ENCODE measurements at places on chromosomes 16 and 17.

DNA sequence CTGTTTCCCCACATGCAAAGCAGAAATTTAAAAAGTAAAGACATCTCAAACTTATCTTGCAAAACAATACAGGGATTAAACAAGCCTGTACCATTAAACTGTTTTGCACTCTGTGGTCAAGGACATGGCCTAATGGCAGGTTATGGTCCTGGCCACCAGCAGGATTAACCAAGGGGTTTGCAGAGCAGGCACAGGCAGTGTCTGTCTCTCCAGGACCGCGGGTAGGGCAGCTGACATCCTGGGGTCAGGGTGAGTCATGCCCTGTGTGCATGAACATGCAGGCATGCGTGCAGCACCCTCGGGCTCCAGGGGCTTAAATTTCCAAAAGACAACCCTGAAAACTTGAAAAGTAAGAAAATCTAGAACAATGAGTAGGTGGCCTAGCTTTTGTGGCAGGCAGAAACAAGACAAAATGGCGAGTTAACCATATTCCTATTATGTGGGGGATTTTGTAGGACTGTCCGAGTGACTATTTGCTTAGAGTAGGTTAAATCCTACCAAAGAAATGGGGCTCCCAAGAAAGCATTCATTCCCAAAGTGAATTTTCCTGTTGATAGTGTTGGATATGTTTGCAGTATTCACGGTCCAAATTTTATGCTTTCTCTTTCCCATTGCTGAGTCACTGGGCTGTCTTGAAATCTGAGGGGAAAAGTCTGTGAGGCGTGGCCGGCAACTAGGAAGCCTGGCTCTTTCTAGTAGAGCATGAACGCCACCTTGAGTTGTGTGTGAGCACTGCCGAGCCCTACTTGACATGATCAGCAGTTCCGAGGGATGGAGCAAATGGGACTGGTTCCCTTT lies 158.4 kb upstream of the FAM20A start:
- DNase-seq = peak; percentile 96

DNA sequence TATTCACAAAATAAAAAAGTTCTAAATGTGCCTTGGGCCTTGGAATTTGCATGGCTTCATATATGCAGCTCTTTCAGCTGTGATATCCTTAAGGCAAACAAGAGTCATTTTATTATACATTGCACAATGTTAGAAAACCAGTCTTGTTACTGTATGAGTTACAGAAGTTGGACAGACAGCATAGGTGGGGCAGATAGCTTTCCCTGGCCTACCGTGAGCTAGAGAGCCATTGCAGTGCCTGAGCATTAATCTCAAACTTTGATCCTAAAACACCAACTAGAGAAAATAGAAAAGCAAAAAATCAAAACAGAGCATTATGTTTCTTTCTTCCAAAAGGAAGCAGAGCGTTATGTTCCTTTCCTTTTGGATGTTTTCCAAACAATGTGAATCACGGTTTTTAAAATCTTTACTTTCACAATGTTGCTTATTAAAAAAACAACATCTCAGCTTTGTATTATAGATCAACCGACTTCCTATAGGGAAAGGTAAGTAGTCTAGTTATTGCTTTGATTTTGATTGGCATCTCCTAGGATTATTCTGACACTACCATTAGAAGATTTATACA lies 32.2 kb downstream of the ARHGAP44 start:
- DNase-seq = no peak

GRCh38 chr16:1160773-1161348 lies 8.0 kb downstream of the CACNA1H start:
- DNase-seq = no peak

DNA sequence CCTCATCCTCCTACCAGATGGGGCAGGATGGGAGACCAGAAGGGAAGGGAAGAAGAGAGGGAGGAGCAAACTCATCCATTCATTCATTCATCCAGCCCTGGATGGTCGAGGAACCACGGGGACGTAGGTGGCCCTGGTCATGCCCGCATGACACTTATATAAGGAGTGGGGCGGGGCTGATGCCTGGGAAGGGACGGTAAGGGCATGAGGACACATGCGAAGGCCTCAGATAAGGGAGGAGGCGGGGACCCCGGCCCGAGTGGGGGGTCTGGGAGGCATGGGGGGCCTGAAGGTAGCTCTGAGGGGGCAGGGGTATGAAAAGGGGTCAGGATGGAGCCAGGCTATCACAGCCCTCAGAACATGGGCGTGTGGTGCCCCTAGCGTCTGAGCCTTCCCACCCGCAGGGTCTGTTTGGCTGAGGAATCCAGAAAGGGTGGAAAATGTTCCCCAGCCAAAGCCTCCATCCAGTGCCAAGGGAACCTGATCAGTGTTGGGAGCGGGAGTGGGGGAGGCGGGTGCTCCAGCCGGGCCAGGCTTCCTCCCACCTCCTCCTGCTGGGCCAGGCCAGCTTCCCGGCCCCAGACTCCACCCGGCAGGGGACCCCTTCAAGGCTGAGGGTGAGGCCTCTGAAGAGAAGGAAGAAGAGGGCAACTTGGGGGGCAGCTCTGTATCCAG lies 17.6 kb upstream of the CD79B start:
- no peak for DNase-seq

DNA sequence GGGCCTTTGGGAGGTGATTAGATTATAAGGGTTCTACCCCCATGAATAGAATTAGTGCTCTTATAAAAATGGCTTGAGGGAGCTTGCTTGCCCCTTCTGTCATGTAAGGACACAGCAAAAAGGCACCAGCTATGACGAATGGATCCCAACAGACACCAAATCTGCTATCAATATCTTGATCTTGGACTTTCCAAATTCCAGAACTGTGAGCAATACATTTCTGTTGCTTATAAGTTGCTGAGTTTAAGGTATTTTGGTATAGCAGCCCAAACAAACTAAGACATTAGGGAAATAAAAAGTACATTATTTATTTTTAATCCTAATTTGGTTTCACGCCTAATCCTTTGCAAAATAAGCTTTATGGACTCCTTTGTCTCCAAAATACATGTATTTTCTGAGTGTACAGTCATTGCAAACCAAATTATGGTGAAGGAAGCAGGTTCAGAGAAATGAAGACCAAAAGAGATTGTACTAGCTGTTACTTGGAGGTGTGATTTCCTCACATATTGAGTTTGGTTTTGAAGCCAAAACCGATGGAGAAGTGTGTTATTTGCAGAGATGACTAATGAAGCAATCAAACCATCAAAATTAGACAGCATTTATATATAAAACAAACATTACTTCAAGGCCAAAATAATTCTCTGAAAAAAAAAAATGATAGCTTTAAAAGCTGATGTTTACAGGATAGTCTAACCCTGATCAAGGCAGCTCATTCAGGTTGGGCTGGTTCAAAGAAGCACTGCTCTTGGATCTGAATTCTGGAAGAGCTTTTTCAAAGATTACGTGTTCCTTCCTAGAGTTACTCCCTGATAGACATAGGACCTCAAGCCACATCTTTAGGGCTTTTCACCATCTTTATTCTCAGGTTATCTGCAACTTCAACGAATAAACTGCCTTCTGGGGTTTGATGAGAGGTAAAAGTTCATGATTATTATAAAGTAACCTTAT lies 71.6 kb downstream of the MYO1D start:
- no peak for DNase-seq

GRCh38 chr17:79361221-79361734 lies 249.6 kb downstream of the RBFOX3 start:
- no peak for DNase-seq

DNA sequence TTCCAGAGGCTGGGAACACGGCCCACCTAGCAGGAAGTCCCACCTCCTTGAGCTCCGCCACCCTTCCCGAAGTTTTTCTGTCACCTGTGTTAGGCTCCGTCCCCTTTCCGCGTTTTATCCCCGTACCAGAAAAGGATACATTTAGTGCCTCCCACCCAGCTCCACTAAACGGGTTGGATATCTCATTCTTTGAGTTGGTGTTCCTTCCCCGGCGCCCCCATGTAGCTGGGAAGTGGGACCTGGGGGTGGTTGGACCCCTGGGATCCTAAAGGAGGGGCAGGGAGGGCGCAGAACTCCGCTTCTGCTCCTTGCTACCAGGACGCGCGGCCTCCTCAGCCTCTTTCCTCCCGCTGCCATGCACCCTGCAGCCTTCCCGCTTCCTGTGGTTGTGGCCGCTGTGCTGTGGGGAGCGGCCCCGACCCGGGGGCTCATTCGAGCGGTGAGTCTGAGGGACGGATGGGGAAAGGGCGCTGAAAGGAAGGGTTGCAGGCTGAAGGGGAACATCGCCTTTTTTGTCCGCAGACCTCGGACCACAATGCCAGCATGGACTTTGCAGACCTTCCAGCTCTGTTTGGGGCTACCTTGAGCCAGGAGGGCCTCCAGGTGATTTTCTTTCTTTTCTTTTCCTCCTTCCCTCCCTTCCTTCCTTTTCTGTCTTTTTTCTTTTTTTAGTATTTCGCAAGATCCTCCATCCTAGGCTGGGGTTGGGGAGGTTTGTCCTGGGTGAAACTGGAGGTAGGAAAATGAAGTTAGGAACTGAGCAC lies 669 bp downstream of the RNF167 start:
- no peak for DNase-seq

DNA sequence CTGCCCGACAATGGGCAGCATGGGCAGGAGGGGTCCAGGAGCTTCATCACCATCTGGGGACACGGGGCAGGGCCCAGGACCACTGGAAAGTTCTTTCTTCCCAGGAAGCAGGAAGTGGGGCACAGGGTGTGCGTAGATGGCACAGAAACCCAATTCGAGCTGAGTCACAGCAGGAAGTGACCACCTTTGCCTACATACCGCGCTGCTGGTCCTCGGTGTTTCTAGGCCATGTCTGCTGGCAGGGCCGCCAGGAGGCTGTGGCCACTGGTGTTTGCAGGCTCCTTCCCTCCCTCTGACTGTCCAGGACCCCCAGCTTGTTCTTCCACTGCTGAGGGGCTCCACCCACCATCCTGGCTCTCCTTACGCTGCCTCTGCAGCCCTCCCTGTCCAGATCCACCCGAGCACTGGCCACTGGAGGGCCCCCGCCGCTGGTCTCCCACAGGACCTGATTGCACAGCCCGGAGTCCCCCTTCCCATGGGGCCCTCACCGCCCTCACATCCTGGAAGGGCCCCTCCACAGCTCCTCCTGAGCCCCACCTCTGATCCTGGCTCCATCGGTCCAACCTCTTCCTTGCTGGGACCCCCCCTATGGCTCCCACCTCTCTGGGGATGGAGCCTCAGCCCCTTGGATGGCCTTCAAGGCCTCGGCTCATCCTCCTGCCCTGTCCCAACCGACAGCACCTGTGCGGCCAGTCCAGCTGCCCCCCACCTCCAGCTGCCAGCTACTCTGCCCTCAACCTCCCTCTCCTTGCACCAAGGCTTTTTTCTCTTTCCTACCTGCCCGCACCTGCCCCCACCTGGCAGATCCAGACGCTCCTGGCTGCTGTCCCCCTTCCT lies 14.5 kb upstream of the RASD1 start:
- DNase-seq = no peak

GRCh38 chr17:19304209-19304608 lies 58.3 kb downstream of the B9D1 start:
- no peak for DNase-seq

GRCh38 chr16:27318392-27319256 lies 4.8 kb downstream of the IL4R start:
- DNase-seq = no peak

DNA sequence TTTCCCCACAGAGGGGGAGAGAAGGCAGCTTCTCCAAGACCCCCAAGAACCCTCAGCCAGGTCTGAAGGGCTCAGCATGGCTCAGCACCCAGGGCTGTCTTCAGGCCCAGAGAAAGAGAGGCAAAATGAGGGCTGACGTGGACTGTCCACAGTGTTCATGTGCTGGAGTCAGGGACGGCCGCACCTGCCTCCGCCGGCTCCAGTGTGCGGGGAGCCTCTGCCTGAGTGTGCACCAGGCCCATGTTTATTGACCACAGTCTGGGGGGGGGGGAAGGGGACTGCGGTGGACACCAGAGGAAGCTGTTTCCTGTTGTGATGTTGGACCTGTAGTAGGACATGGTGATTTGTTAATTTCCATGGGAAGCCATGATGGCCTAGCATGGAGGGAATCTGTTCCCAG lies 6.9 kb downstream of the MRM1 start:
- DNase-seq = no peak

- no peak for DNase-seq
These were observed 52.6 kb upstream of the KDM6B start for GRCh38 chr17:7781429-7781828.

DNA sequence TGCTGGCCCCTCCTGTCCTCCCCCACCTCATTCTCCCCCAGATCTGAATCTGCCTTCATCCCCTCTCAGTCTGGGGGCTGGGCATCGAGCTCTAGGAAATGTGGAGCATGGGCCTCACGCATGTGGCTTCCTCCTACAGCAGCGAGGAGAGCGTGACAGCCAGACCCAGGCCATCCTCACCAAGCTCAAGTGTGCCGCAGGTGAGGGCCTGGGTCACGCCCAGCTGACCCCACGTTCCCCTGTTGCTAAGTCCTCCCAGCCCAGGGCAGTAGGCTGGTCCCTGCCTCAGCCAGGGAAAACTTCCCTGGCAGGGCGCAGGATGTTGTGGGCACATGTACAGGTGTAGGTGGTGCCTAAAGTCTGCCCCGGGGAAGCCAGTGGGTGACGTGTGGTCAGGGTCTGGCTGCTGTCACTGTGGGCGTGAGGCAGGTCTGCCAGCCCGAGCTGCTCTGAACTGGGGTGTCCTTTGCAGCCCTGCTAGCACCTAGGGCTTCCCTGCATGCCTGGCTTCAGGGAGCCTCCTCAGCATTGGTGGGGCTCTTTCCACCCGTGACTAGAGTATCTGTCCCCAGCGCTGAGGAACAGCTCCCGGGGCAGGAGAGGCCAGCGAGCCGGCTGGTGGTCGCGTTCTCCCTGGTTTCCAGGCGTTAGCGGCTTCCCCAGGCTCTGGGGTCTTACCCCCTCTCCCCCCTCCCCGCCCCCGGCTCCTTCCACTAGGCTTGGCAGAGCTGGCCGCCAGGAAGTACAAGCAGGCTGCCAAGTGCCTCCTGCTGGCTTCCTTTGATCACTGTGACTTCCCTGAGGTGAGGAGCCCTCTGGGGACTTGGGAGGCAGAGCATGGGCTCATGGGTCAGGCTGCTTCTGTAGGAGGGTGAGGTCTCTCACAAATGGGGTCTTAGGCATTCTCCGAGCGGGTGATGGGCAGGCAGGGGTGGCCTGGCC lies 3.6 kb downstream of the GPS1 start:
- DNase-seq = no peak

Measured in amniotic stem cell (primary cell).